ENCODE measurements at places on chromosomes 11 and 22.

DNA sequence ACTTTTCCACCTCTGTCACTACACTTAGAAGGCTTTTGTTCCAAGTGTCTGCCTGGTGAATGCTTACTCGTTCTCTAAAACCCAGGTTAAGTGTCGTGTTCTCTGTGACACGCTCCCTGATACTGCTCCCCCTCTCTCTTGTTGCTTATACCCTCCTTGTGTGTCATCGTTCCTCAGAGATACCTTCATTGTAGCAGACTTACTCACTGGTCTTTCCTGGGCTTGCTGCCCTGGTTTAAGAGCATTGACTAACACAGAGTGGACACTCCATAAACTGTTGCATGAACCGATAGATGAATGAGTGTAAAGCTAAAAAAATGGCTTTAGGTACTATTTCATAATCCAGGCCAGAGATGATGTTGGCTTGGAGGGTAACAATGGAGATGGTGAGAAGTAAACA is 171.3 kb downstream of the GRIK4 start:
- no peak for DNase-seq

GRCh38 chr11:61683961-61684869 is 4.0 kb downstream of the DAGLA start:
- no peak for DNase-seq

- no peak for DNase-seq
Observed at GRCh38 chr11:69666752-69667536, 8.2 kb downstream of the LTO1 start.

DNA sequence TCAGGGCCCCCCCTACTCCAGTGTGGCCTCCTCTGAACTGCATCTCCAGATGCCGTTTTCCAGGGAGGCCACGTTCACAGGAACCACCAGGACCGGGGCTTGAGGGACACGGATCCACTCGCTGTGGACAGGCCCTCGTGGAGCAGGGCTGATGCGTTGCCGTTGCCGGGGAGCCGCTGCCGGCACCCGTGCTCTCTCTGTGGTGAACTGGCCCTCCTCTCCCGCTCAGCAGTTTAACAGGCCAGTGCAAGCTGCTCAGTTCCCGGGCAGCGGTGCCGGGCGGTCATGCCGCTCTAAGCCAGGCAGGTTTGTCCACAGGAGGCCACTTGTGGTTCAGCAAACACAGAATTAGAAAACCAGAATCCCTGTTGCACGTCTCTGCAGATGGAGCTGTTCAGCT is 301.6 kb downstream of the TBC1D22A start:
- DNase-seq = no peak

DNA sequence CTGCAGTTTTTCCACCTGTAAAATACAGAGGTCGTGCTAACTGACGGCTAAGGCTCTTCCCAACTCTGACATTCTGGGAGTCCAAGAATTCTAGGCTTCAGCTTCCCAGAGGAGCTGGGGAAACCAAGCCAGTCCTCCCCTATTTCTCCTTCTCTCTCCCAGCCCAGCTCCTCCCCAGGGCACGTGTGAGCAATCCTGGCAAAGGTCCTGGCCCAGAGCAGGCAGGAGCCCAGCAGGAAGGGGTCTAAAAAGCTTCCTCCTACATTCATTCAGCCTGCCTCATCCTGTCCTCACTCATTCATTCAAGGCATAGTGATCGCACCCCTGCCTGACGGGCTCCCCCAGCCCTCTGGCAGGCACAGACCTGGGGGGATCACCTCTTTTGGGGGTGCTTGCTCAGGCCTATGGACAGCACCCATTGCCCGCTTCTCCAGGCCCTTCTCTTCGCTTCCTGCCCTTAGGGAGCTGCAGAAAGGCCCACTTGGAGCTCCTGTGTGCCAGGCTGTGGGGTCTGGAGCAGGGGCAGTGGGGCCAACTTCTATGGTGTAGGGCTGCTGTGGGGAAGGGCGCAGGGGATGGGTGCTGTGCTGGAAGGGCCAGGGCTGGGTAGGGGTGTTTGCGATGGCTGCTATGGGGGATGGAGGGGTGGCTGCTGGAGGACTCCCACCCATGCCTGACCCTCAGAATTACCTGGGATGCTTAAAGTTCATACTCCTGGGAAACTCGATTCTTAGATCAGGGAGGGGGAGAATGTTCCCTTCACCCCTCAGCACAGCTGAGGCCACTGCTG is 9.8 kb downstream of the KCNC1 start:
- DNase-seq = no peak

DNA sequence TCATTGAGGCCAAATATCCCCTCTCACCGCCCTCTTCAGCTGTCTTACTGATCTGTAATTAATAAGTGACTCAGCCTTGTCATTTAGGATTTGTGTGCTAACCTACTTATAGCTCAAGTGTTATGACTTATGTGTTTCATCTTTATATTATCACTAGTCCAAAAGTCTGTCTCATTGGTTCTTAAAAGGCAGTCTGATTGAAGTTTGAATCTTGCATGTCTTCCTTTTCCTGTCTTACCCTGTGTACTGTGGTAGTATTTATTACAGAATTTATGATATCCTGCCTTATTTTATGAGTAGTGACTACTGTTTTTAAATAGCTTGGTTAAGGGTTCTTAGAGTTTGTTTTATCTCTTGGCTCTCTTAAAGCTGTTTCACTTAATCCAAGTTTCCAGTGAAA is 6.3 kb downstream of the DEPDC7 start:
- no peak for DNase-seq

GRCh38 chr11:64568041-64568571 is 22.9 kb upstream of the SLC22A12 start:
- no peak for DNase-seq

GRCh38 chr11:17129003-17129402 is 51.5 kb upstream of the RPS13 start:
- DNase-seq = no peak

DNA sequence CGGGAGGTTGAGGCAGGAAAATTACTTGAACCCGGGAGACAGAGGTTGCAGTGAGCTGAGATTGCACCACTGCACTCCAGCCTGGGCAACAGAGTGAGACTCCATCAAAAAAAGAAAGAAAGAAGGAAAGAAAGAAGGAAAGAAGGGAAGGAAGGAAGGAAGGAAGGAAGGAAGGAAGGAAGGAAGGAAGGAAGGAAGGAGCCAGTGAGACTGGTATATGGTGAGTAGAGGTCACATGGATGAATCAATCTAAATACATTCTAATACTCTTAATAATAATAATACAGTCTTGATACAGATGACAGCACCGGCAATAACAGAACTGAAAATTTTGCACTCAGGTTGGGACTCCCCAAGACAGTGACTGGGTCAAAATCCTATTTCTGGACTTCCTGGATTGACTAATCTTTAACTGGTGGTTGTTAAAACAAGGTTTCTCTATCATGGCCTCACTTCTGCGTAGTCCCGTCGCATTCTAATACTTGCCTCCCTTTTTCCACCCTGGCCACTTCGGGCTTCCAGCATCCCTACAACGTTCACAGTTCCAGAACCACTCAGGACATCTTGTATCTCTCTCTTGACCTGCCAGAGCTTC is 53.5 kb upstream of the EIF3M start:
- DNase-seq = no peak

GRCh38 chr22:46007003-46007847 is 30.3 kb upstream of the WNT7B start:
- DNase-seq = peak; percentile 74

- DNase-seq = no peak
Observed at GRCh38 chr11:10504490-10504889, 36.5 kb downstream of the RNF141 start.

DNA sequence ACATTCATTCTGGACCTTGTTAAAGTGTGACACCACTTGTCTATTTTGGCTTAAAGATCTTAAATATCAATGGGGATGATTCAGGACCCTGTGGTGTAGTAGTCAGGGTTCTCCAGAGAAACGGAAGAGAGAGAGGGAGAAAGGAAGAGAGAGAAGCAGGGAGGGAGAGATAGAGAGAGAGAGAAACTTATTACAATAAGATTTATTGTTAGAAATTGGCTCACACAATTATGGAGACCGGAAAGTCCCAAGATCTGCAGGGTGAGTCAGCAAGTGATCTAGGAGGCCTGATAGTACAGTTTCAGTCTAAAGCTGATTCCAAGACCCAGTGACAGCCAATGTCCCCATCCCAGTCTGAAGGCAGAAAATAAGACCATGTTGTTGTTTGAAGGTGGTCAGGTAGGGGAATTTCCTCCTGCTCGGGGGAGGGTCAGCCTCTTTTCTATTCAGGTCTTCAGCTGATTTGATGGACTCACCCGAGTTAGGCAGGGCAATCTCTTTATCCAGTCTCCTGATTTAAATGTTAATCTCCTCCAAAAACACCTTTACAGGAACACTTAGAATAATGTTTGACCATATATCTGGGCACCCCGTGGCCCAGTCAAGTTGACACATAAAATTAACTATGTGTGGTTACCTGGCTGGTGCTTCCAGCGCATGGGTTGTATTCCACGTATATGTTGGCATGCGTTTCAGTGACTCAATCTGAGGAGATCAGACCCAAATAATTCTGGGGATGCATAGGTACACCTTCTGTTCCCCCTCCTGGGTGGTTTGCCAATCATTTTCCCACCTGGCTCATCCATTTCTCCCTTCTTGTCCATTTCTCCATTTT is 1350.5 kb downstream of the TBC1D22A start:
- no peak for DNase-seq

GRCh38 chr22:24155627-24156140 is 25.6 kb upstream of the SUSD2 start:
- peak; percentile 87 for DNase-seq

Data from left hindlimb (tissue), 1 donor.